GM18507 (cell line): ENCODE measurements at places on chromosomes 16 and 17.
A peak's percentile ranks its signal among the peaks of the same experiment; 100 is the strongest.

DNA sequence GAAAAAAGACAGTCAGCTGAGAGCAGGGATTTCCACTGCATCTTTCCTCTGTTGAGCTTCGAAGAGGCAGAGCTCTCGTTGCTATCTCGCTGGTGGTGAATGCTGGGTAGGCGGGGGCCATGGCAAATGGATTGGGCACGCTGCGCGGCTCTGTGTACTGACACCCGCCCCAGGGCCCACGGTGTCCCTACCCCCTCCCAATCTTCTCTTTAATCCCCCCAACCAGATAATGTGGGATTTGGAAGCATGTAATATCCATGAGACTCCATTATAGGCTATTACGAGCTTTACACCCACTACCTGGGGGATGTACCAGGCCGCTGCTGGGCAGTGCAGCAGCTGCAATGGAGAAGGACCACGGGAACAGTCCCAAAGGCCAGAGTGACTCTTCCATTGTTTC is 8.3 kb downstream of the PIPOX start:
- no peak for DNase-seq

DNA sequence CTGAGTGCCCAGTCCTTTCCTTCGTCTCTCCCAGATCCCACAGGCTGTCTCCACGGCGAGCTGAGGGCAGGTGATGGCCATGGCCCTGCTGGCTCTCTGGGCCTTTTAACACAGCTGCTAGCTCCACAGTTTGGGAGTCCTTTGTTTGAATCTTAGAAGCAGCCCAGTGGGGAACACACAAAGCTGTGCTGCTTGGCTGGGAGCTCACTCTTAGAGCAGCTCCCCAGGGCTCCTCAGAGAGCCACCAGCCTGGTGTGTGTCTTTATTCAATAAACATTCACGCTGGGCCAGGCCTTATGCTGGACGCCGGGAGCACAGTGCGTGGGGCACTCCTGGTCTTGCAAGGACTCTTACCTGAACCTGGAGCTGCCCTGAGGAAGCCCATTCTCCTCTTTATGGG is 29.7 kb downstream of the WNT3 start:
- no peak for DNase-seq

- DNase-seq: no peak
Observed at GRCh38 chr17:76527430-76528111, 9.9 kb downstream of the CYGB start.

DNA sequence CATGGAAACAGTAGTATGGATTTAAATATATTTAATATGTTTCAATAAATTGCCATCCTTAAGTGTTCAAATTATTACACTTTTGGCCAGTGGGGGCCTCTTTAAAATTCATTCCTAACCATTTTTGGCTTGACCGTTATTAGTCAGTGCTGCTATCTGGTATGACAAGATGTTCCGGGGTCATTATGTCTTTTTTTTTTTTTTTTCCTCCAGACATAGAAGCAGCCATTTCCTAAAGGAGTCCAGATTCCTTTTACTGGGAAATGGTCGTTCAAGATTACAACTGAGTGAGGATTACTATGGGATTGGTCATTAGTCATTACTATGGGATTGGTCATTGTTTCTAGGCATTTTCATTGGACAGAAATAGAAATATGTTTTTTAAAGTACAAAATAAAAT is 53.4 kb downstream of the NF1 start:
- DNase-seq: no peak

GRCh38 chr16:17496891-17497290 is 26.1 kb upstream of the XYLT1 start:
- no peak for DNase-seq

DNA sequence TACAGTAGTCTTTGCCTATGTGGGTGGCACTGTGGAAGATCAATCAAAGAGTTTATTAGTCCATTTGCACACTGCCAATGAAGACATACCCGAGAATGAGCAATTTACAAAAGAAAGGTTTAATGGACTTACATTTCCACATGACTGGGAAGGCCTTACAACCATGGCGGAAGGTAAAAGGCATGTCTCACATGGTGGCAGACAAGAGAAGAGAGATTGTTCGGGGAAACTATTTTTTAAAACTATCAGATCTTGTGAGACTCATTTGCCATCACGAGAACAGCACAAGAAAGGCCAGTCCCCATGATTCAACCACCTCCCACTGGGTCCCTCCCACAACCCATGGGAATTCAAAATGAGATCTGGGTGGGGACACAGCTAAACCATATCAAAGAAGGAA is 432.1 kb downstream of the ZFHX3 start:
- no peak for DNase-seq

DNA sequence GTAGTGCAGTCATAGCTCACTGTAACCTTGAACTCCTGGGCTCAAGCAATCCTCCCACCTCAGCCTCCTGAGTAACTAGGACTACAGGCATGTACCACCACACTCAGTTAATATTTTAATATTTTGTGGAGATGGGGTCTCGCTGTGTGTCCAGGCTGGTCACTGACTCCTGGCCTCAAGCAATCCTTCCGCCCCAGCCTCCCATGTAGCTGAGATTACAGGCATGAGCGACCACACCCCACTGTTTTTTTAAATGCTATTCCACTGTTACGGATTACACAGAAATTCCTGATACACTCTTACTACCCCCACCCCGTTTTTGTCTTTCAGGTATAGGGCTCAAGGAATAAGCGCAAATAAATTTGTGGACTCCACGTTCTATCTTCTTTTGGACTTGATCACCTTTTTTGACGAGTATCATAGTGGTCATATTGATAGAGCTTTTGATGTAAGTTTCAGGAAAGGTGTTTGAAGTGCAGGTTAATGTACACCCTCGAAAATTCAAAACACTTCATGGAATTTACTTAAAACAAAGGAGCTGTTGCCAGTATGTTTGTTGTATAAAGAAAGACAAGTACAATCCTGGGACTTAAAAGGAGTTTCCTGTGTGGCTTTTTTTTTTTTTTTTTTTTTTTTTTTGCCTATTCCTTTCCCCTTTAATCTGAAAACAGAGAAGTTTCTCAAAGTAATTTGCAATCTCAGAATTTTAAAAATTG is 26.2 kb upstream of the SLC12A3 start:
- no peak for DNase-seq

DNA sequence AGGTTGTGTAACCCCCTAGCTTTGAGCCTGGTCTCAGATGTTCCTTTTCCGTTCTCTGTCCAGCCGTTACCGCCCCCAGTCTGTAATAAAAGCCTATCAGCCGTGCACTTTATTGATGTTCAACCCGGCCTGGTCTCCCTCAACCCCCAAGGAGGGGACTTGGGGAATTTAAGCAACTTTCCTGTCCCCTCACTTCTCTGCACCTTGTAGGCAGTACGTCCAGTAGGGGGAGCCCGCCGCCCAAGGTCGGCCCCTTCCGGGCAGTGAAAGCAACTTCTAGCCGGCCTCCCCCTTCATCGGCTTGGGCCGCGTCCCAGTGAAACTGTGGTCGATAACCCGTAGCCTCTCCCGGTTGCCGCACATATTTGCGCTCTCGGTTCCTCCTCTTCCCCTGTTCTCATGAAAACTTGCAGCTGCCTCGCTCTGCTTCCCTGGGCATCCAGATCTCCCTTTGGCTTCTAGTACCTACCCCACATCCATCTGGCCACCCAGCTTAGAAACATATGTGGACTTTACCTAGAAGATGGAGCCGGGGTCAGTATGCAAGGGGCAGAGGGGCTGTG is 7.9 kb downstream of the PNPO start:
- peak; percentile 42 for DNase-seq

GRCh38 chr17:79466562-79467350 is 144.1 kb downstream of the RBFOX3 start:
- DNase-seq: no peak

DNA sequence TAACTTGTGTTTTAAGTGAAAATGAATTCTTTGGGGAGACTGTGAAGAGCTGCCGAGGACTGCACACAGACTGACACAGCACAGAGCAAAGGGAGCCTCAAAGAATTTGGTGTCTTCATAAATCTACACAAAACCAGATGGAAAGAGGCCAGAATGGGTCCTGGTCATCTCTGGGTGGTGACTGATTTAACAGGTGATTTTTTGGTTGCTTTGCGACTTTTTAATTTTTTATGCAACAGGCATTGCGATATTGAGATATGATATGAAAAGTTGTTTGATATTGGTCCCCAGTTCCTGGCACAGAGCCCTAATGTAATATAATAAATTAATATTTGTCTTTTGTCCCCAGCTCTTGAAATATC is 12.6 kb upstream of the EIF1 start:
- no peak for DNase-seq

DNA sequence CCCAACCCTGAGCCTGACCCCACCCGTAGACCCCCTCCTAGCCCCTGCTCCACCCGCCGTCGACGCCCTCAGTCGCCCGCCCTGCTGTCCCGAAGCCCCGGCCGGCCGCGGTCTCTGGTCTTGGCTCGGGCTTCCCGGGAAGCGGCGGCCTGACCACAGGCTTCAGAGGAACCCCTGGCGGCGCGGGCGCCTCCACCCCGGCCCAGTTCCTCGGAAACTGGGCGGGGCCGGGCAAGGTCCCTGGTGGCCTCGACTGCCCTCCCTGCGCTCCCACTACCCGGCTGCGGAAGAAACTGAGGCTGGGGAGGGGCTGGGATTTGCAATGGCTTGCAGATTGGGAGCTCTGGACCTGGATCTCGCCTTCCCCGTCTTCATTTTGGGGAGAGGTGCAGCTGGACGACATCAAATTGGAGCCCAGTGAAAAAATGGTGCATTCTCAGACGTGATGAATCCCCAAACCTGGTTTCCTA is 692 bp upstream of the SOCS1 start:
- no peak for DNase-seq

- DNase-seq: no peak
Observed at GRCh38 chr17:41520821-41521521, 2.3 kb upstream of the KRT15 start.

DNA sequence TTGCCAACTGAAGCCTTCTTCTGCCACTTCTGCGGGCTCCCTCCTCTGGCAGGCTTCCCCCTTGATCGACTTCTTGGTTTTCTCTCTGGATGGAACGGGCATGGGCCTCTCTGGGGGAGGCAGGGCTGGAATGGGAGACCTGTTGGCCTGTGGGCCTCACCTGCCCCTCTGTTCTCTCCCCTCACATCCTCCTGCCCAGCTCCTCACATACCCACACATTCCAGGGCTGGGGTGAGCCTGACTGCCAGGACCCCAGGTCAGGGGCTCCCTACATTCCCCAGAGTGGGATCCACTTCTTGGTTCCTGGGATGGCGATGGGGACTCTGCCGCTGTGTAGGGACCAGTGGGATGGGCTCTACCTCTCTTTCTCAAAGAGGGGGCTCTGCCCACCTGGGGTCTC is 6.5 kb upstream of the LASP1NB start:
- no peak for DNase-seq

DNA sequence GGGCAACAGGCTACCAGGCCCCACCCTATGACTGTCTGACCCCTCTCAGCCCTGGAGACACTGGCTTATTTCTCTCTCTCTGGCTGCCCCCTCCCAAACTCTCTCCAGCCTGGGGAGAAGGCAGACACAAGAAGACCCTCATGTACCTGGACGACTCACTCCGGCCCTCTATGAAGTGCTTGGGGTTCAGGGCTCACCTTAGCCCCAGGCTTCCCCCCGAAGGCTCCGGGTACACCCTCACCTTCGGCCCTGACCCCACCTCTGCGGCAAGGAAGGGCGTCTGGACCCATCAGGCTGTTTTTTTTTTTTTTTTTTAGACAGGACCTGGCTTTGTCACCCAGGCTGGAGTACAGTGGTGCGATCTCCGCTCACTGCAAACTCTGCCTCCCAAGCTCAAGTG is 906 bp upstream of the CARMIL2 start:
- DNase-seq: no peak

- DNase-seq: peak; percentile 60
Observed at GRCh38 chr17:3804503-3804931, 3.5 kb upstream of the ITGAE start.

- DNase-seq: no peak
Observed at GRCh38 chr16:65111306-65111705, 10.6 kb downstream of the CDH11 start.

GRCh38 chr17:31256936-31257335 is 40.1 kb downstream of the OMG start:
- DNase-seq: no peak

GRCh38 chr16:87131996-87132345 is 185.2 kb downstream of the C16orf95 start:
- no peak for DNase-seq

DNA sequence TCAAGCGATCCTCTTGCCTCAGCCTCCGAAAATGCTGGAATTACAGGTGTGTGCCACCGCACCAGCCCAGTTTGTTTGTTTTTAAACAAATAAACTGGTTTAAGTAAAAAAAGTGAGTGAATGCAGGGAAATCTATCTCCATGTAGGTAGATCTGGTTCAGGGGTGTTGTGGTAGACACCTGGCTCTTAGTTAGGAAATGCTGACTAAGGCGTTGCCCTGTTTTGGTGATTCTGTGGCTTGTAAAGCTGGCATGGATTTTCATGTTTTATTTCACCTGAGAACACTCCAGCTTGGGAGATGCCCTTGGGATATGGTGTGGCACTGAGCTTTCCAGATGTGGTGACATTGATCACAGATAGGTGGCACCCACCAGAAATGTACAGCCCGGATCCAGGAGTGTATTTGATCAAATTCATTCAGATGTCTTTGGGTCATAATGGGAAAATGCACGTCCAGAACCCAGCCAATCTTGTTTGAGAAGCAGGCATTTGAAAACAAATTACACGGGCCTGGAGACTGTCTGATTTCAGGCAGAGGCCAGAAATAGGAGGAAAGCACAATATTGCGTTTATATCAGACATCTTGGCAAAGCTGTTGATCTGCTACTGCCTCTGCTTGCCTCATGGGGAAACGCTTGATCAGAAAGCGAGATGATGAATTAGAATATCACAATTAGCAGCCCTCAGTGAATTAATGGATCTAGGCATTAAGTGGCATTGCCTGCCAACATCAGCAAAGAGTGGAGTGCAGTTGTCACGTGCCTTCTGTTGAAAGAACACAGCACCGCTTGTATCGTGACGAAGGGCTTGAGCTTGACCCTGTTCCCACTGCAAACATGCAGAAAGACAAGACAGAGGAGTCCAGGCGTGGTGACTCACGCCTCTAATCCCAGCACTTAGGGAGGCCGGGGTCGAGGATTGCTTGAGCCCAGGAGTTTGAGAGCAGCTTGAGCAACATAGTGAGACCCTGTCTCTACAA is 7.3 kb upstream of the IL34 start:
- no peak for DNase-seq

DNA sequence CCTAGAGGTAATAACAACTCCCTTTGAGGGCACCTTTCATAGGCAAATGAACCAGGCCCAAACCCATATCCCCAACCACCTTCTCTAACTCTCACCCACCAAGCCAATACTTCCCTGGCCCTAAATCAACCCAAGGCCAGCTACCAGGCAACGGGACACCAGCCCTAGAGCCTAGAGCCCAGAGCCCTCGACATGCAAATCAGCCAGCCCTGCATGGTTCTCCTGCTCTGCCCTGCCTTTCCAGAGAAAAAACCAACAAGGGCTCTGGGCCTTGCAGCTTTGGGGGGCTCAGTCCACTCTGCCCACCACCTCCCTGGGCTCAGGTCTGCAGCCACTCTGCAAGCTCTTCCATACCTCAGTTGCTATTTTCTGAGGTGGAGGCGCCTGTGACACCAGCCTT is 55.0 kb downstream of the PITPNM3 start:
- no peak for DNase-seq

- DNase-seq: no peak
Observed at GRCh38 chr17:40101367-40102210, 1.2 kb upstream of the NR1D1 start.

- no peak for DNase-seq
Observed at GRCh38 chr17:59851439-59852375, 41.0 kb downstream of the TUBD1 start.
